ENCODE measurements at places on chromosomes 3 and 15. TPM values are rescaled to one million over a fixed set of nuclear protein-coding genes. Genes with fewer than 3 reads are reported as not detected.

SNX22 gene
- total RNA-seq = not detected

AGBL1 gene
- total RNA-seq = not detected

CORO2B gene
- 4.7 TPM for total RNA-seq

IGDCC3 gene
- total RNA-seq = 0.49 TPM

GALNT15 gene
- 225 TPM for total RNA-seq

CCR2 gene
- 1.2 TPM for total RNA-seq

FOXB1 gene
- total RNA-seq = not detected

SHC4 gene
- 0.25 TPM for total RNA-seq

CAND2 gene
- 12.5 TPM for total RNA-seq

PRRT3 gene
- total RNA-seq = 1.7 TPM

MYO5C gene
- 10.3 TPM for total RNA-seq

ILDR1 gene
- total RNA-seq = 3.7 TPM

VILL gene
- total RNA-seq = 7.9 TPM

LRRC31 gene
- total RNA-seq = not detected

OR5K4 gene
- not detected for total RNA-seq

MUSTN1 gene
- total RNA-seq = 30.2 TPM

GXYLT2 gene
- 10.1 TPM for total RNA-seq

MYRIP gene
- total RNA-seq = 7.4 TPM

XCR1 gene
- not detected for total RNA-seq

LINGO1 gene
- total RNA-seq = 4.7 TPM

A4GNT gene
- total RNA-seq = not detected

SIDT1 gene
- total RNA-seq = 44.0 TPM

LRRC2 gene
- 2.0 TPM for total RNA-seq

HDC gene
- 0.49 TPM for total RNA-seq

ARPIN gene
- total RNA-seq = 20.1 TPM

IL17RE gene
- 15.2 TPM for total RNA-seq

CLRN1 gene
- total RNA-seq = not detected

STRA6 gene
- 0.98 TPM for total RNA-seq

CLDN11 gene
- total RNA-seq = 136 TPM

MRPS25 gene
- total RNA-seq = 27.0 TPM

CFAP20DC gene
- total RNA-seq = 5.4 TPM

DOCK3 gene
- total RNA-seq = 0.98 TPM

IQSEC1 gene
- total RNA-seq = 34.9 TPM

RHO gene
- not detected for total RNA-seq
